ENCODE measurements at places on chromosomes 4 and X. TPM values are rescaled to one million over a fixed set of nuclear protein-coding genes. Genes with fewer than 3 reads are reported as not detected.

MAGEA6 gene
- not detected for total RNA-seq

RS1 gene
- not detected for total RNA-seq

PASD1 gene
- not detected for total RNA-seq

PRKG2 gene
- total RNA-seq = 2.5 TPM

- no peaks in the 10 kb centered on the region for H3K36me3 ChIP-seq
- H3K27me3 ChIP-seq = no peaks in the 10 kb centered on the region
- no peak for DNase-seq
- H3K4me1 ChIP-seq = peaks cover under 1% of the 10 kb centered on the region
Measured at GRCh38 chr4:83490876-83491450, 6.1 kb upstream of the ABRAXAS1 start.

DNA sequence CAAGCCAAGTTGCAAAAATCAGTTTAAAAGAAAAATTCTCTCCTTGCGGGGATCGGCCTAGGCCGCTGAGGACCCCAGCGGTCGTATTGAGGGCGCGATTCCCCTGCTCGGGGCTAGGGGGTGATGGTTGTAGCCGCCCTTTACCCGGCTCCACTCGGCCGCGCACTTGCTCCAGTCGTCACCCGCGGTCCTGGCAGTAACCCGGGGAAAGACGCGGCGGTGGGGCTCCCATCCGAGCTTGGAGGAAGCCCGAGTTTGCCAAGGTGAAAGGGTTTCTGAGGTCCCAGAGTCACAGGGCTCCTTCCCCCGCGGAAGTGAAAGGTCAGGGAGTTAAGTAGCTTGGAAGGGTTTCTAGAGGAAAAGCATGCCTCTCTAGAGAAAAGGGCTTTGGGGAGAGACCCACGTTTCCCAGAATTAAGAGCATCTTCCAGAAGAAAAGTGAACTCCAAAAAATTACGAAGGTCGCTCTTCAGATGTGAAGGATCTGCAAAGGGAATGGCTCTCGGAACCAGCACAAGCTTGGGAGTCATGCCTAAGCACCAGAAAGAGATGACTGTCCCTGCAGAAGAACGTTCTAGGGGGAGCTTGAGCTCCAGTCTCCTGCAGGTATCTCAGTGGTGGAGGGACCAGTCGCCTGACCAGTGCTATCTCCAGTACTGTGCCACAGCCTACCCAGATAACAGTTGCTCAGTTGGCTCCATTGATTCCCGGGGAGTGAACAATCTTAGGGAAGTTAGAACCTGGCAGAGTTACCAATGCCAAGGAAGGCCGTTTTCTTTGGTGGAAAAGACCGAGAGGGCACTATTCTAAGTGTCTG lies 875 bp downstream of the LAP3 start:
- H3K36me3 ChIP-seq = peaks cover 12% of the 10 kb centered on the region
- H3K27ac ChIP-seq = peak overlapping the region; percentile 91

DNA sequence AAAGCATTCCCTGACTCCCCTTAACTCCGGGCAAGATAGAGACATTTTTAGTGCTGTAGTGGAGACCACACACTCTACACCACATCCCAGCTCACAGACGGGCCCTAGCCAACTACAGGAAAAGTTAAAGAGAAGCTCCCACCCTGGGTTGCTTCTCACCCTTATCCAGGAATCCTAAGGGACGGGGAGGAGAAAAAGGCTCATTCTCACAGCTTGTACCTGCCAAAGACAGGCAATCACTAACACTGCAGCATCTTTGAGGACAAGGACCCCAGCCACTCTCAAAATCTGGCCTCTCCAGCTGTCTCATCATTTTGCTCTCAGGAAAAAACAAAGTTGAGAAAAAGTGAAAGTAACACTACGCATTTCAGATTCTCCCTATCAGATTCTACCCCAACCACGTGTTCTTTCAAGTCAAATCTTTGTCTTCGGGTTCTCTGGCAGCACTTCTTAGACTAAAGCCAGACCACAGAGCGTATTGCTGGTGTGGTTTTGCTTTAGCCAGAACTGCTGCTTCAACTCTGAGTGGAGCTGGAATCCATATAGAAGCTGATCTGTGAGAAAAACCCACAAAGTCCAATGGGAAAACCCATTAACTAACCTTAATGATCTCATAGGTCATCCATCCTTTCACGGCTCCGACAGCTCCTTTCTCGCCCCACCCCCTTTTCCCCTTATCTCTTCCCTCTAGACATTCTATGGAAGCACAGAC lies 605.9 kb upstream of the DIPK2B start:
- no peaks in the 10 kb centered on the region for H3K27me3 ChIP-seq
- peak overlapping the region; percentile 33 for H3K4me3 ChIP-seq
- no peaks in the 10 kb centered on the region for H3K36me3 ChIP-seq

GRCh38 chr4:147029296-147029695 lies 83.6 kb upstream of the TTC29 start:
- H3K36me3 ChIP-seq = no peaks in the 10 kb centered on the region
- no peak for DNase-seq
- H3K4me3 ChIP-seq = no peak overlapping the region
- H3K27ac ChIP-seq = no peak overlapping the region
- H3K4me1 ChIP-seq = no peaks in the 10 kb centered on the region
- H3K27me3 ChIP-seq = no peaks in the 10 kb centered on the region

DNA sequence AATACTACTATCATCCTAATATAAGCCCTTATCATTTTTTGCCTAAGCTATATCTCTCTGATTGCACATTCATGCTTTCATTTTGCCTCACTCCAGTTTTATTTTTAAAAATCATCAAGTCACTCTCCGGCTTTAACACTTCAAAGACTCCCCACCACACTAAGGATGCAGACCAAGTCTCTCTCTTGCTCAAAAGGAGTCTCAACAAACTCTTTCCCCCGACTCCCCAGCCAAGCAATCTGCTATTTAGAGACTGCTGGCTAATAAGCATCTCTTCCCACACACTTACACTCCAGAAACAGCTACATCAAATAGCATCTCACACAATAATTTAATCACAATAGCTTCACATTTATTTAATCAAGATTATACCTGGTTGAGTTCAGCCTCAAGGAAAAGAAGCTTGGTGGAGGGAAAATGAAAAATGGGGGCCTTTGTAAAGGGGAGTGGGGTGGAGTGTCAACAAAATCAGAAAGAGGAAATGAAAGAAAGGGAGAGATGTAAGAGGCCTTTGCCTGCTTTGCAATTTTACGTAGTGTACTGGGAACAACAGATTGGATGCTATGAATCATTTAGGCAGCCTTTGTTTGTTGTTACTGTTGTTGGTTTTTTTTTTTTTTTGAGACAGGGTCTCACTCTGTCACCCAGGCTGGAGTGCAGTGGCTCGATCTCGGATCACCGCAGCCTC lies 104.1 kb upstream of the MCF2 start:
- no peaks in the 10 kb centered on the region for H3K4me1 ChIP-seq
- no peaks in the 10 kb centered on the region for H3K36me3 ChIP-seq
- no peak overlapping the region for H3K27ac ChIP-seq
- no peak for DNase-seq
- no peak overlapping the region for H3K4me3 ChIP-seq

DNA sequence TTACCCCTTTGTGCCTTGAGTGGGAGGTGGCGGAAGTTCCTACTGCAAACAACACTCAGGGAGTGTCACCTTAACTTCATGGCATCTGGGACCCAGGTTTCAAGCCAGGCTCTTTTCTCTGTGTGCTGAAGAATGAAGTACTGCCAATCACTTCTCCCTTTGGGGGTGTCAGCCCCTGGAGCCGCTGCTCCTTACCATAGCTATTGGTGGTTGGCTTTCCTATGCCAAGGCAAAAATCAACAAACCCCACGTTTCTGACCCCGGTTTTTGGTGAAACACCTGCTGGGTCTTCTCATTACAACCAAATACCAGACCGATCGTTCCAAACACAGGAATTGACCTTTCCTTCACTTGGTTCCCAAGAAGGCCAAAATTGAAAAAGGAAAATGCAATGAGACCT lies 19.7 kb upstream of the SLC2A9 start:
- no peaks in the 10 kb centered on the region for H3K4me1 ChIP-seq
- no peak overlapping the region for H3K27ac ChIP-seq
- H3K4me3 ChIP-seq = no peak overlapping the region
- no peak for DNase-seq

DNA sequence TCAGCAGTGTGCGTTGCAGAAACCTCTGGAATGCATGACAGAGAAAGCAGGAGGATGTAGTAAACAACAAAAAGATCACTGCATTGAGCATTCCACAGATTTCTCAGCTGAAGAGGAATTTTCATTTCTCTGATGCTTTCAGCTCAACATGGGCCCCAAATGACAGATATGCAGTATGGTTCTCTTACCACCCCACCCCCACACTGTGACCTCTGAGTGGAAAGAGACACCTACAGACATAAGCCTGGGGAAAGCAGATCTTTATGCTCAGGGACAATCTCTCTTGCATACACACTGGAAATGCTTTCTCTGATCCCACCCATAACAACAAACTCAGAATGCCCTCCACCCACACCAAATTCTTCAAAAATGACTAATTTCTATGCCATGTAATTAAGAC lies 983.7 kb upstream of the LCORL start:
- no peak overlapping the region for H3K27ac ChIP-seq
- DNase-seq = no peak
- no peaks in the 10 kb centered on the region for H3K4me1 ChIP-seq
- H3K4me3 ChIP-seq = no peak overlapping the region
- H3K36me3 ChIP-seq = no peaks in the 10 kb centered on the region

- H3K27ac ChIP-seq = no peak overlapping the region
- no peaks in the 10 kb centered on the region for H3K27me3 ChIP-seq
- peaks cover 16% of the 10 kb centered on the region for H3K4me1 ChIP-seq
- no peaks in the 10 kb centered on the region for H3K36me3 ChIP-seq
- DNase-seq = no peak
Measured at GRCh38 chrX:154739952-154740465, 10.9 kb downstream of the GAB3 start.

GRCh38 chrX:74613370-74614092 lies 893 bp downstream of the RLIM start:
- no peaks in the 10 kb centered on the region for H3K36me3 ChIP-seq
- peak overlapping the region; percentile 76 for H3K4me3 ChIP-seq
- DNase-seq = no peak
- peaks cover 11% of the 10 kb centered on the region for H3K4me1 ChIP-seq

DNA sequence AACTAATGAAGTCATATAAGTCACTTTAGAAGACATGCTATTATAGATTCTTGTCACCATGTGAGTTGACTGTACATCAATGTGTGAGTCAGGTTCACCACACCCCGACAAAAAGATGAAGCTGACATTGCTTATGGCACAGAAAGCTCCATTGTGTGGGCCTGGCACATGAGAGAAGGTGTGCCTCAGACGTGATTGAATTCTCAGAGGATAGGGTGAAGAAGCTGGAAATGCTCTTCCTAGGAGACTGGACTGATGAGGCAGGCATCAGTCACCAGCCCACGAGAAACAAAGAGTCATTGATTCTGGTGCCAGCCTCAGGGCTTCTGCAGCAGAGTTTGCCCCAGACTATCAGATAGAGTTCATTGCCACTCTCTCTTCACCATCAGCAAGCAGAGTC lies 35.9 kb upstream of the LRAT start:
- DNase-seq = no peak
- H3K27ac ChIP-seq = no peak overlapping the region
- no peaks in the 10 kb centered on the region for H3K36me3 ChIP-seq
- no peak overlapping the region for H3K4me3 ChIP-seq
- no peaks in the 10 kb centered on the region for H3K27me3 ChIP-seq

- H3K36me3 ChIP-seq = no peaks in the 10 kb centered on the region
- no peak overlapping the region for H3K4me3 ChIP-seq
- H3K27ac ChIP-seq = no peak overlapping the region
- no peak for DNase-seq
- H3K27me3 ChIP-seq = no peaks in the 10 kb centered on the region
- H3K4me1 ChIP-seq = no peaks in the 10 kb centered on the region
Measured at GRCh38 chrX:2351999-2352995, 148.5 kb downstream of the DHRSX start.

- H3K36me3 ChIP-seq = no peaks in the 10 kb centered on the region
- H3K27me3 ChIP-seq = no peaks in the 10 kb centered on the region
- peak overlapping the region; percentile 25 for H3K27ac ChIP-seq
- H3K4me1 ChIP-seq = no peaks in the 10 kb centered on the region
- DNase-seq = no peak
Measured at GRCh38 chr4:119130365-119131065, 5.1 kb upstream of the MYOZ2 start.

DNA sequence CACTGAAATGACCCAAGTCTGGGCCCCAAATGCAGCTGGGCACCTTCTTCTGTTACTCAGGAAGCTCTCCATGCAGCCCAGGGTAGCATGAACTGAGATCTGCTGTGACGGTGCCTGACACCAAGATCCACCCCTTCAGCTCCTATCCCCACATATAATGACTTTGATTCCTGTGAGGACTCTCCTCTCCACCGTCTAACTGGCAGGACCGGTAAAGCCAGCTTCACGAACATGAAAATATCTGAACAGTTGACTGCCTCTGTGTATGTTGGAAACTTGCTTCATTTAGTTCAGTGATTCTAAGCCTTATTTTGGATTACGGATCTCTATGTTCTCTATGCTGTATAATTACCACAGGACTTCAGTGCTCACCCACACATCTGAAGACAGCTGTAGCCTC lies 115.5 kb upstream of the TMEM150C start:
- no peak for DNase-seq
- H3K4me1 ChIP-seq = peaks cover 16% of the 10 kb centered on the region
- H3K36me3 ChIP-seq = no peaks in the 10 kb centered on the region
- H3K27ac ChIP-seq = peak overlapping the region; percentile 61

- H3K36me3 ChIP-seq = no peaks in the 10 kb centered on the region
- peaks cover 47% of the 10 kb centered on the region for H3K27me3 ChIP-seq
- H3K4me3 ChIP-seq = no peak overlapping the region
- peak; percentile 77 for DNase-seq
Measured at GRCh38 chr4:8914461-8915171, 43.0 kb upstream of the HMX1 start.

GRCh38 chr4:179278647-179279046 lies 1836.4 kb upstream of the AGA start:
- H3K4me3 ChIP-seq = no peak overlapping the region
- DNase-seq = no peak
- no peaks in the 10 kb centered on the region for H3K4me1 ChIP-seq
- H3K36me3 ChIP-seq = no peaks in the 10 kb centered on the region

- DNase-seq = no peak
- no peaks in the 10 kb centered on the region for H3K27me3 ChIP-seq
- H3K36me3 ChIP-seq = no peaks in the 10 kb centered on the region
Measured at GRCh38 chrX:135315864-135316263, 6.6 kb downstream of the ETDC start.

GRCh38 chrX:3768881-3769280 lies 55.4 kb upstream of the PRKX start:
- no peak overlapping the region for H3K27ac ChIP-seq
- no peak overlapping the region for H3K4me3 ChIP-seq
- no peaks in the 10 kb centered on the region for H3K27me3 ChIP-seq
- H3K36me3 ChIP-seq = no peaks in the 10 kb centered on the region
- H3K4me1 ChIP-seq = no peaks in the 10 kb centered on the region
- no peak for DNase-seq
